ENCODE measurements at places on chromosomes 2 and 18.

GRCh38 chr18:9536354-9537152 is 61.2 kb downstream of the RALBP1 start:
- DNase-seq = no peak

DNA sequence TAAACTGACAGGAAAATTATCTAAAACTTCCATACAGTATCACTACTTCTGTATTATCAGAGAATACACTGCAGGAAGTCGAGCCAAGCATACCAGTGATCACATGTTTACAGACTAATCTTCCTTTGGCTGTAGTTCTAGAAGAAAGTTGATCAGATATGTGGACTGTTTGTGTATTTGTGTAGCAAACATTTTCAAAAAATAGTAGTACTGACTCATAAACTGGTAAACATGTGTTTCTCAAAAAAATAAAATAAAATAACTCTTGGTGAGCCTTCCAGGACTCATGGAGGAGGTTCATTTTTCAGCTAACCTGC is 148.9 kb upstream of the SLC39A10 start:
- DNase-seq = no peak

DNA sequence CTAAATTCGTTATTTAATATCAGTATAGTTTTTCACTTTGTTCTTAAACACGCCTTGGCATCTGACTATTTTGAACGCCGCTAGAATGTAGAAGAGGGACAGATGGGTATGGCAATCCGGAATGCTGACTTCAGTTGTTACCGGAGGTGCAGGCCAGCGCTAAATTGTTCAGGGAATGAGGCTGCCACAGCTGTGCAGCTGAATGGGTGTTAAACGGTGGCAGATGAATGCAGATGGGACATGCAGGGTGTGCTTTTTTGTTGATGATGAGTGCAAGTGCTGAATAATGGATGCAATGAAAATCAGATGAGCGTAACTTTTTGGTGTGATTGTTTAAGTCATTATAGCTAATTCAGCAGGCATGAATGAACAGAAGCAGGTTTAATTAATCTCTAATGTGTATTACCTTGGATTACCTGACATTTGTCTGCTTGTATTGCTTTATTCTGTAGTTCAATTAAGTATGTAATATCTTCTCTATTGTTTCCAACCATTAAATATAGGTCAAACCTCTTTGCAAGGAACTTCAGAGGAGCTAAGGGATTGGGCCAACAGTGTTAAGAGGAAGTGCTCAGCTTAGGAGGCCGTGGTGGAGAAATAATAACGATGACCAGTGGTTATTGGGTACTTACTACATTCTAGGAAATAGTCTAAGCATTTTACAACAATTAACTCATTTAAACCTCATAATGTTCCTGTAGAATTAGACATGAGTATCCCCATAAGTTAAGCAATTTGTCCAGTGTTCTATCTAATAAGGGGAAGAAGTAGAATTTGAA is 11.9 kb upstream of the CREG2 start:
- DNase-seq = no peak

DNA sequence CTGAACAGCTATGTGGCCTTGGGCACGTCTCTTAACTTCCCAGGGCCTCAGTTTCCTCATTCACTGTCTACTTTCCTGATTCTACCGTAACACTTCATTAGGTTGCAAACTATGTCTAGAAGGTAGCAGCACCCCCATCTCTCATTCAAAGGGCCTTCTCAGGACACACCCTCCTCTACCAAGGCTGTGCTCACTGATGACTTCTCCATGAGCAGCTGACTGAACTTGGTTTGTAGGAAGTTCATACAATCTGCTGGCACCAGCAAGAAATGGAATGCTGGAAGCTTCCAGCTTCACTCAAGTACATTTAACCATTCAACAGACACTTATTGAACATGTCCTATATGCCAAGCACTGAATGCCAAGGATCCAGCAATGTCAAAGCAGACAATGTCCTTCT is 250.8 kb upstream of the CTAGE1 start:
- DNase-seq = no peak

- DNase-seq = no peak
Observed at GRCh38 chr18:12334863-12335262, 26.8 kb downstream of the TUBB6 start.

DNA sequence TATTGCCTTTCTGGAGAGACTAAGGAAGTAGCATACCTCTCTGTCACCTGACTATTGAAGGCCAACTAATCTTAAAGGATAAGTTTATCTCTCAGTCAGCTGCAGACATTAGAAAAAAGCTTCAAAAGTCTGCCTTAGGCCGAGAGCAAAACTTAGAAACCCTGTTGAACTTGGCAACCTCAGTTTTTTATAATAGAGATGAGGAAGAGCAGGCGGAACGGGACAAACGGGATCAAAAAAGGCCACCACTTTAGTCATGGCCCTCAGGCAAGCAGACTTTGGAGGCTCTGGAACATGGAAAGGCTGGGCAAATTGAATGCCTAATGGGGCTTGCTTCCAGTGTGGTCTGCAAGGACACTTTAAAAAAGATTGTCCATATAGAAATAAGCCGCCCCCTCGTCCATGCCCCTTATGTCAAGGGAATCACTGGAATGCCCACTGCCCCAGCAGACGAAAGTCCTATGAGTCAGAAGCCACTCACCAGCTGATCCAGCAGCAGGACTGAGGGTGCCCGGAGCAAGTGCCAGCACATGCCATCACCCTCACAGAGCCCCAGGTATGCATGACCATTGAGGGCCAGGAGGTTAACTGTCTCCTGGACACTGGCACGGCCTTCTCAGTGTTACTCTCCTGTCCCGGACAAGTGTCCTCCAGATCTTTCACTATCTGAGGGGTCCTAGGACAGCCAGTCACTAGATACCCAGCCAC is 61.5 kb upstream of the FAM98A start:
- DNase-seq = no peak

- no peak for DNase-seq
Observed at GRCh38 chr2:160667811-160668210, 174.2 kb upstream of the RBMS1 start.

- no peak for DNase-seq
Observed at GRCh38 chr2:140158259-140158658, 1378.1 kb upstream of the NXPH2 start.

GRCh38 chr18:12333506-12334290 is 25.7 kb downstream of the TUBB6 start:
- DNase-seq = no peak

DNA sequence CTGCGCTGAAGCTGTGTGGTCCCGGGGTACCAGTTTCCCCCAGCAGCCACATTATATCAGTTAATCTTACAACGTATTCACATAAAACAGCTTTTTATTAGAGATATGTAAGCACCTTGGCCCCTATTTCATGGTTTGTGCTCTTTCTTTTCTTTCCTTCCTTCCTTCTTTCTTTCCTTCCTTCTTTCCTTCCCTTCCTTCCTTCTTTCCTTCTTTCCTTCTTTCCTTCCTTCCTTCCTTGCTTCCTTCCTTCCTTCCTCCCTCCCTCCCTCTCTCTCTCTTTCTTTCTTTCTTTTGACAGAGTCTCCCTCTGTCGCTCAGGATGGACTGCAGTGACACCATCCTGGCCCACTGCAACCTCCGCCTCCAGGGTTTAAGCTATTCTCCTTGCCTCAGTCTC is 3.7 kb upstream of the METAP1D start:
- DNase-seq = no peak

All from C1 segment of cervical spinal cord (tissue), 14 donors.